Muscle of back (tissue), 13 donors: ENCODE measurements at places on chromosomes 11 and 22.

- DNase-seq: no peak
These were observed 2.3 kb upstream of the FXYD2 start for GRCh38 chr11:117826832-117827231.

DNA sequence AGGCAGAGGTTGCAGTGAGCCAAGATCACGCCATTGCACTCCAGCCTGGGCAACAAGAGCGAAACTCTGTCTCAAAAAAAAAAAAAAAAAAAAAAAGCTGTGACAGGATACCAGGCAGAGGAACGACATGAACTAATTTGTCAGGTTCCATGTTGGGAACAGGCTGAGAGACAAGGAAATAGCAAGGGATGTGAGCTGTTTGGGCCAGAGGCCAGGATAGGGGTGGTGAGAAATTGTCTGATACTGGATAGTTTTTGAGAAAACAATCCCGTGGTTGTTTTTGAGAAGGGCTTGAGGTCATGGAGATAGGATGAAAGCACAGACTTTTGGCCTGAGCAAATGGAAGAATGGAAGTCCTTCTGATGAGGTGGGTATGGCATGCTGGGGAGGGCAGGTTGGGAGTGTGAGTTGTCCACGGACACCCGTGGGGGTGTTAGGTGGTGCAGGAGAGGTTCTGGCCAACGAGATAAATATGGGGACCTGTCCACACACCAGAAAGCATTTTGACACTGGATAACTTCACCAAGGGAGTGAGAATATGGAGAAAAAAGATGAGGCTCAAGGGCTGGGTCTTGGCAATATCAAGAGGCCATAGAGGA lies 13.7 kb downstream of the PIWIL3 start:
- DNase-seq: no peak

- DNase-seq: peak; percentile 16
These were observed 501.9 kb downstream of the CNTN5 start for GRCh38 chr11:99522467-99523173.

GRCh38 chr22:18023509-18024275 lies 669 bp downstream of the MICAL3 start:
- DNase-seq: peak; percentile 80
